HepG2 (cell line): ENCODE measurements at places on chromosomes 6 and 20. TPM values are rescaled to one million over a fixed set of nuclear protein-coding genes. Genes with fewer than 3 reads are reported as not detected.

Gene ZKSCAN3
- 3.3 and 3.6 TPM in 2 replicates for polyA plus RNA-seq

GRCh38 chr20:59598625-59599310 is 5.6 kb upstream of the PHACTR3 start:
- peak; percentile 55 for DNase-seq

DNA sequence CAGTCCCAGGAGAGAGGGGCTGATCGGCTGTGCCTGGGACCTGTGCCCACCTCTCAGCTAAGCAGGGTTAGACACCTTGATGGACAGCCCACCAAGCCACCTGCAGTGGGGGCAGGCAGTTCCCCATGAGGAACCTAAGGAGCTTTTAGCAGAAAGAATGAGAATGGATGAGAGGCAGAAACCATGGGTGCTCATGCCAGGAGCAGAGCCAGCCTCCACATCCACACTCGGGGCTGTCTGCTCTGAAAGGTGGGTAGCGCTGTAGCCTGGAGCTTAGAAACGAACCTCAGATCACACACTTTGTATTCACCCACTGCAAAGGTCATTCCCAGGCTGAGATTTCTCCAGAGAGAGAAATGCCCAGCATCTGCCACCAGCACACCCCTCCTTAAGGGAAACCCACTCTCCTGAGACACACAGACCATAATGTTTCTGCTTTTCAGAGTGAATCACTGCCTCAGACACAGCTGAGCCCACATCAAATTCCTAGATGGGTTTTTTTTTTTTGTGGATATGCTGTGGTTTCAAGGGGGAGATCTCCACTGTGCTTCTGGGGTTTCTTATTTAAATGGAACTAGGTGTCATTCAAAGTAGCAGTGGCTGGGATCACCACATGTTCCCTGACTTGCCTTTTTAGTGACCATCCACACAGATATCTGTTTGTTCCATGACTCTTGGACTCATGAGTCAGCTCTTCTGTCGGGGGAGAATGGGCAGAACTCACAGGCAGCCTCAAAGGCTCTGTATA is 218.9 kb downstream of the EYA2 start:
- peak; percentile 16 for DNase-seq

DNA sequence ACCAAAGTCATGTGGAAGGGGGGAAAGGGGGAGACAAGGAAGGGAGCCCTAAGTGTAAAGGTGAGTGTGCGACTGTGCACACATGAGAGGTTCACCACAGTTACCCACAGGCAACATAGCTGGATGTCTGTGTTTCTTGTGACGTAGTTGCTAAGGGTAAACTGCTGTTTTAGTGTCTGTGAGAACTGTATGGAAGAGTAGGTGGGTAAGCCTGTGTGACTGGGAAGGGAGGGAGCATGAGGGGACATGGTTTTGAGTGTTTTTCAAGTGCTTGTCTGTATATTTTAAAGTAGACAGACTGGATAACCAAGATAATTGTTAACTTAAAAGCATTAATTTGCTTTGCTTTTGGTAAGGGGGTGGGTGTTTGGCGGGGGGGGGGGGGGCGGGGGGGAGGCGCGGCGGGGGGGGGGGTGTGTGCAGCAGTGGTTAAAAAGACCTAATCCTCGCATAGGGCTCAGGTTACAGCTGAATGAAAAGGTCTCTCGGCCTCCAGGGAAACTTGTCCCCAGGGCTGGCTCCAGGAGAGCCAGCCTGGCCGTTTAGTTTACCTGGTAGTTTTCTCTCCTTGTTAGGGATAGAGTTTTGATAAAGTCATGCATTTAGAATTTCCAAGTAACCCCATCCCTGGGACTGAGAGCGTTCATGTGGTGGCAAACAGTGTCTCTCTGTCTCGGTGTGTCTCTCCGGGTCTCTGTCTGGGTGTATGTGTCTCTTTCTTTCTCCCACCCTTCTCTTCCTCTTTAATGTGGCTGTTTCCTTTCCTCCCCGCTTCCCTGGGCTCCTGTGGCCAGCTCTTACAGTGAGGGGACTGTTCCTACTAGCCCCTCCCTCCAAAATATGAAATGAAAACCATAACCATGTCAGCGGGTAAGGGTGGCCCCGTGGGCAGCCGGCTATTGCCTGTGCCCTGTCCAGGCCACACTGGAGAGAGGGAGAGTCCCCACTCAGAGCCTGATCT is 3.4 kb downstream of the SCUBE3 start:
- DNase-seq, result no peak
